ENCODE measurements at places on chromosomes 4 and X.

- DNase-seq = no peak
Measured at GRCh38 chr4:81469781-81470455, 1.8 kb downstream of the RASGEF1B start.

GRCh38 chrX:52983321-52984000, 25.1 kb upstream of the FAM156A start:
- DNase-seq = no peak

DNA sequence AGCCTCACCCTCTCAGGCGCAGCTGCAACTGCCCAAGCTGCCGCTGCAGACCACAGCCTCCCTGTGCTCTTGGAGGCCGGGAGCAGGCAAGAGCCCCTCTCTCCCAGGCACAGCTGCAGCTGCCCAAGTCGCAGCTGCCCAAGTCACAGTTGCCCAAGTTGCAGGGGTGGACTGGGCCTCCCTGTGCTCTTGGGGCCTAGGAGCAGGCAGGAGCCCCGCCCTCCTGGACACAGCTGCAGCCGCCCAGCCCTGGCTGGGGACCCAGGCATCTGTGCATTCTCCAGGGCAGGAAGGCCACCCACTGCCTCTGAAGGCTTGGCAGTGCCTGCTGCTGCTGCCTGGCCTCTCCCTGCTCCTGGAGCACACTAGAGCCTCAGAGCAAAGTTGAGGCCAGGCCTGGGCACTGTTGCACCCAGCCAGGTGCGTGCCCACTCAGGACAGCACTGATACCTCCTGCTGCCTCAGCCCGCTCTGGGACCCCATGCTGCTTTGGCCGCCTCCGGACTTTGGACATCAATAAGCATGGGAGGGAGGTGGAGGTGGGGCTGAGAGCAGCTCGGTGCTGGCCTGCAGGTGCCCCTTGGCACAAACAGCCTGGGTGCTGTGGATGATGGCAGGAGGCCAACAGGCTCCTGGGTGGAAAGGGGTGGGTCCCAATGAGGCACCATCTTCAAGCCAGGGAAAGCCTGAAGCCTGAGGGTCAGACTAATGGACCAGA, 247.5 kb downstream of the PDGFC start:
- no peak for DNase-seq

GRCh38 chr4:184821242-184821641, 4.5 kb downstream of the ACSL1 start:
- DNase-seq = no peak

DNA sequence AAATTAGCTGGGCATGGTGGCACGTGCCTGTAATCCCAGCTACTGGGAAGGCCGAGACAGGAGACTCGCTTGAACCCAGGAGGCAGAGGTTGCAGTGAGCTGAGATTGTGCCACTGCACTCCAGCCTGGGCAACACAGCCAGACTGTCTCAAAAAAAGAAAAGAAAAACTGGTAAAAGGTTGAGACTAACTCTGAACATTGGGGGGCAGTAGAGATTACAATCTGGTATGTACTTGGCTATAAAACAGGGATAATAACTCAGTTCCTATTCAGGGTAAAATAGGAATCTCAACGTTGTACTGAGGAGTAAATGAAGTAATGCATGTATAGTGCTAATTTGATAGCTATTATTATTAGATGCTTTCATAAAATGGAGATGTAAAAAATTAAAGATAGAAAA, 12.5 kb upstream of the KLF8 start:
- DNase-seq = no peak

- DNase-seq = no peak
Measured at GRCh38 chr4:98919996-98920395, 8.9 kb downstream of the EIF4E start.

DNA sequence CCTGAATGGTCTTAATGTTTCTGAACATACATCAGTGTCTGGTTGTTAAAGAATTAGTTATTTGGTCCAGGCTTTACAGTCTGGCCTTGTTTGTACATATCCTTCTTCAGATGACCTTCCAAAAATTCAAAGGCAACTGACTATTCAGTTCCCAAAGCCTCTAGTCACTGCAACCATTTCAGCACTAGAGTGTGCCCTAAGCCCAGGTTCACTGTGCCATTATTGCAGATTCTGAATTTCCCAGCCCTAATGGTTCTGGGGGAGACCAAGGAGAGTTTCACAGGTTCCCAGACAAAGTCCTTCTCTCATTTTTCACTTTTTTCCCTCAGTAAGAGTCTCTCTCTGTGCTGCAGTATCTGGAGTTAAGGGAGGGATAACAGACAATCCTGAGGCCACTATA, 235.8 kb downstream of the TRAM1L1 start:
- no peak for DNase-seq

DNA sequence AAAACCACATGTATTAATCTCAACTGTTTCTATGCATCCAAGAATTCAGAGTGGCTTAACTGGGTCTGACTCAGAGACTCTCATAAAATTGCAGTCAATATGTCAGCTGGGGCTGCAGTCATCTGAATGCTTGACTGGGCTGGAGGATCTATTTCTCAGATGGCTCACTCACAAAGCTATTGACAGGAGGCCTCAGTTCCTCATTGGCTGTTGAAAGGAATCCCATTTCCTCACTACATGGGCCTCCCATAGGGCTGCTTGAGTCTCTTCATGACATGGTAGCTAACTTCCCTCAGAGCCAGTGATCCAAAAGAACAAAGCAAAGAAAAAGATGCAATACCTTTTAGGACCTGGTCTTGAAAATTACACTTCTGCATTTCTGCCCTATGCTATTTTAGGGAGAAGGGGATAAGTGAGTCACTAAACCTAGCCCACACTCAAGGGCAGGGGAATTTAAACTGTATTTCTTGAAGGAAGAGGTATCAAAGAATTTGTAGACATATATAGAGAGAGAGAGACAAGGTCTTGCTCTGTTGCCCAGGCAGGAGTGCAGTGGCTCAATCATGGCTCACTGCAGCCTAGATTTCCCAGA, 9.8 kb downstream of the SCFD2 start:
- DNase-seq = no peak

DNA sequence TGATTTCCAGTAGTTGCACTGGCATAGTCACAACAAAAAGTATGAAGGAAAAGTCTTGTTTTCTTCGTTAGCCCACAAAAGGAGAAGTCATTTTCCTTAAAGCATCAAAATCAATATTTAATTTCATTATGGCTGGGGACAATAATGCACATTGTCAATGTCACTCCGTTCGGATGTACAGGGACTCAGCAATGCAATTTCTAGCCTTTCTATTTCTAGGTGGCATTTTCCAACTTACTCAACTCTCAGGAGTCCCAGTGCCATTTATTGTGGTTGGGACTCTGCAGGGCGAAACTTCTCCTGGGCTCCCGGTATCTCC, 99.6 kb downstream of the CEP135 start:
- DNase-seq = no peak

GRCh38 chr4:63505714-63506460, 903.4 kb downstream of the TECRL start:
- no peak for DNase-seq

GRCh38 chr4:74874753-74875367, 58.1 kb upstream of the PARM1 start:
- DNase-seq = peak; percentile 21

- DNase-seq = no peak
Measured at GRCh38 chr4:15894393-15894792, 44.1 kb downstream of the FGFBP1 start.

- peak; percentile 82 for DNase-seq
Measured at GRCh38 chrX:149939905-149940673, 1.8 kb upstream of the EOLA2 start.

GRCh38 chr4:84159762-84160161, 339.3 kb downstream of the NKX6-1 start:
- DNase-seq = no peak

- no peak for DNase-seq
Measured at GRCh38 chr4:3200423-3201090, 48.4 kb upstream of the MSANTD1 start.

GRCh38 chr4:136637071-136637777, 895.1 kb downstream of the PCDH18 start:
- no peak for DNase-seq

DNA sequence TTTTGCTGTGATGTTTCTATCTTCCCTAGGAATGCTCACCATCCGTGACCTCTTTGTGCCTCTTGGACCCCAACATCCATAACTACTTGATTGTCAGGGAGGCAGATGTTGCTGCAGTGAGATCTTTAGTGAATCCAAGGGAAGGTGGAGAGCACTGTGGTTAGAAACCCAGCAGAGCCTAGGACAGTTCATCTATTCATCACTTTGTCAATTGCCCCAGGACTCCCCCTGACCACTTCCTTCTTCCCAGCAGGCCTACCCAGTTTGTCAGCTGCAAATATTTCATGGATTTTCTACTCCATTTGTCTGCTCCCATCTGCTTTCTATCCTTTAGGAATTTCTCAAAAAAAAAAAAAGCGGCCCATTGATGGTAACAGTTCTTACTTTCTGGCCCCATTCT, 942.8 kb downstream of the PCDH7 start:
- no peak for DNase-seq

DNA sequence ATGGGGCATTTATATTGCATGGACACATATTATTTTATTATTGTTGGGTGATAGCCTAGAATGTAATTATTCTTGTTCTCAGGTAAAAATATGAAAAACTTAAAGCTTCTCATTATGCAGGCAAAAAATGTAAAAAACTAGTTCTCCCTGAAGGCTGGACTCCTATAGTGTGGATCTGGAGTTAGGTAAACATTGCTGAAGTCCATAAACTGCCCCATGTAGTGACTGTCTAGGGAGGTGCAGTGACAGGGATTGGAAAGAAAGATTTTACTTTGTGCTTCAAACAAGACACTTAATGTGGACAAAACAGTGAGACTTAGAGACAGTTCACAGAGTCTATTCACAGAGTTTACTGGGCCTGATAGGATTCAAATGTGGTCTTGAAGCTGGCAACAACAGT, 17.0 kb downstream of the ADH6 start:
- DNase-seq = no peak

DNA sequence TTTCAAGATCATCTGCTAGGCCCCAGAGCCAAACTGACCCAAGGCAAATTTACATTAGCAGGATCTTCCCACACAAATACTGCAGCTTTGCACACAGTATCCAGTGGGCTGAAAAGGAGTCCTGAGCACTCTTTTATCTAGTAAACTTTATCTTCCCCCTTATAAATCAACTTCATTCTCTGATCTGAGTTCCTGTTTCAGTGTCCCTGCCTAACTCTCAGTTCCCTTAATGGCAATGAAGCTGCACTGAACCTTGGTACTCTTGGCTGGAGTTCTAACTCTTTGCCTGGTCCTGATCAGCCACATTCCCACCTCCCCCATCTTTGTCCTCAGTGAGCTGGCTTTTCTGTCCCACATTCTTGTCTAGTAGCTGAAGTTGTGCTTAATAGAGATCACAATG, 37.4 kb downstream of the EDA2R start:
- no peak for DNase-seq

DNA sequence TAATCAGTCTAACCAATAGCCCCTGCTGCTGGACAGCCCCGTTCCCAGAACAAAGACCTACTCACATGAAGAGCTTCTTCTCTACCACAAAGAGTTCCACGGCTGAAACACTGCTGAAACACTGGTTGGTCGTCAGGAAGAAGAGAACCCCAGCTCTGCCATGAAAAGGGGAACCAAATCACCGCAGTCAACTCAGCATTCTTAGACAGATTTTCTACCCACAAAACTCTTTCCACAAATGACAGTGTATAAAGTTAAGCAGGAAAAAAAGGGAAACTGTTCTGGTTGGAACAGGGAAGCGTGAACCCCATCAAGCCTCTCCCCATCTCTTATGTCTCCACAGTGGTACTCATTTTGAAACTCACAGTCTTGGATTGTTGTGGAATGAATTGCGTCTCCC, 57.3 kb downstream of the ABCG2 start:
- DNase-seq = no peak

DNA sequence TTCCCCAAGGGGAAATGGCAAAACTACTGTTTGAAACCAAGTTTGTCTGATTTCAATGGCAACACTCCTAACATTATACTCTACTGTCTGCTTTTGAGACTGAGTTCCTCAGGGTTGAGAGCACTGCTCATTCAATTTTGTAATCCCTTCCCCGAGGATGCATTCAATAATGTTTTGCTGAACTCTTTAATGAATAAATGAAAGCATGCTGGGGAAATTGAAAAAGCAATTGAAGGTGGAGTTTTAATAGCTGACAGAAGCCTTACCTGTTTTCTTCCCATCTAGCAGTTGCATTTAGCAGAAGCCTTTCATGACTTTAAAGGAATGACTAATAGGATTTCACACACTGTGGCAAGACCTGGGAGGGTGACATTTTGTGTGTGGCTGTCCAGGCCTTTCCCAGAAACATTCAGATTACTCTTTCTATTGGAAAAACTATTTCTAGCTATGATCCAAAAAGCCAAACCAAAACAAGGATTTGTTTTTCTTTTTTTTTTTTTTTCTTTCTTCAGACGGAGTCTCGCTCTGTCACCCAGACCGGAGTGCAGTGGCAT, 45.1 kb downstream of the DTHD1 start:
- DNase-seq = no peak

Measured in GM04503 (cell line).